ENCODE measurements at places on chromosomes 1 and 21.

DNA sequence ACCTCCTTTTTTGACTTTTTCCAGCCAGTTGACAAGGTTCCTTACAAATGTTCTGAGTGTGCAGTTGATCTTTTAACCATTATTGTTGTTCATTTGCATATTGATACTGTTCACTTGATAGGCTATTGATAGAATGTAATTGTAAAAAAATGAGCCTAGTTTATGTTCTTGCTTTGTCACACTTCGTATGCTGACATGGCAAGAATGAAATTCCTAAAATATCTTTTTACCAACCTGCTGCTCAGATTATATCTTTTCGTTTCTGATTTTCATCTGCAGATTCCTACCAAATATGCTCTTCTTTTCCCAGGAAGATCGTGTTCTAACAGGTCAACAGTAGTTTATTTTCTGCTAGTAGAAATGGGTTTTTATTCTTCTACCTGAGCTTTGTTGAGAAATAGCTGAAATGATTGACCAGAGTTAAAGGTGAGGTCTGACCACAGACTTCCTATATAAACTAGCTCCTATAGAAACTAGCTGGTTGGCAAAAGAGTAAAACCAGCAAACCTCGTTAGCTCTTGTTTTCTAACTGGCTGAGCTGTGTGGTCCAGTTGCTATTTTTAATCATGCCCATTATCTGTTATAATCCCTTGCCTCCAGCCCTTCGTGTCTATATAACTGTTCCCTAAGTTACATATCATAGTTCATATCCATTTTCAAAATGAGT, 174.8 kb downstream of the HS2ST1 start:
- no peak for DNase-seq

DNA sequence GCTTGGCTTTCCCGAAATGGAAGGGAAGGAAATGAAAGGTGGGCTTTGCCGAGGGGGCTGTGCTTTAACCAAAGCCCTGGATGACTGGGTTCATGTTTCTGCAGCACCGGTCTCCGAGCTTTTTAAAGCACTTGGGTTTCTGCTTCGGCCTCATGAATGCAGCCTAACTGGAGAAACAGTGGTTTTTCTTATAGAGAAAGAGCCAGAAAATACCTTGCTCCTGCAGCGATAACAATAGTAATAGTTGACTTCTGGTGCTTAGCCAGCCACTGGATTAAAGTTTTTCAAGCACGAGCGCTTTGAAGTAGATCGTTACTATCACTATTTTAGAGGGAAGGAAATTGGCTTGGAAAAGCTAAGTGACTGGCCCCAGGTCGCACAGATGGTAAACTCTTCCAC, 500 bp upstream of the DOCK7 start:
- no peak for DNase-seq

GRCh38 chr1:65813956-65814355, 21.3 kb downstream of the PDE4B start:
- DNase-seq = no peak

- DNase-seq = no peak
These were observed 82.3 kb downstream of the CYYR1 start for GRCh38 chr21:26490771-26491170.

- DNase-seq = no peak
These were observed 31.8 kb downstream of the CLEC20A start for GRCh38 chr1:178465011-178465410.

Measured in NCI-H2081 treated with DMSO at 0.1 percent for 48 hours (cell line).